ENCODE measurements at places on chromosomes 2 and 18.

DNA sequence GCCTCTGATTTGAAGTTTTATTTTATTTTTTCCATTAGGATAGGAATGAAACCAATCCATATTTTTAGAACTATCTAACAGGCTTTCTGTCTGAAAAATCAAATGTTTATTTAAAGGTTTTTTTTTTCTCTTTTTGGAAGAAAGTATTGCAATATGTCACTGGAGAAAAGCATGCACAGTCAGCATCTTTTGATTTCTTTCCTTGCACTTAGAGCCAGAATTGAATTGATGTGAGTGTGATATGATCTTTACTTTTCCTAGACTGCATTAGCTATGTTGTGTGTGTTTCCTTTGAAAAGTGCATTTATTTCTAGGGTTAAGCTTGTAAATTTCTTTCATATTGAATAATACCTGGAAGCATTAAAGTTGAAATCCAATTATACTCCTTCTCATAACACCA, 87.6 kb downstream of the ASXL3 start:
- no peak for DNase-seq

DNA sequence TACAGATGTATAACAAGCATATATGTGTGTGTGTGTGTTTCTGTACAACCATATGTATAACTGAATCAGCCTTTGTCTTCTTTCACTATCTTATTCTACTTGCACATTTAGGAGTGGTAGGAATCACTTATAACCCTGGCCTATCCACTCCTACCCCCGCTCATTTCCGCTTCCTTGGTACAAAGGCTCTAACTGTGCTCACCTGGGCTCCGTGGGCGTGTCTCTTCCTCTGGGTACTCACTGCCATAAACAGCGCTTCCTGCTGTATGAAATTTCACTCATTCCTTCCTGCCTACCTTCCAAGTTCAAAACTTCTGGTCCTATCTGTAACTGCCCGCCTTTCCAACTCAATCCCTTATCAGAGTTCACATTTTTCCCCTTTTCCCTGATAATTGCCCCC, 815.5 kb downstream of the EPHA4 start:
- DNase-seq: no peak

DNA sequence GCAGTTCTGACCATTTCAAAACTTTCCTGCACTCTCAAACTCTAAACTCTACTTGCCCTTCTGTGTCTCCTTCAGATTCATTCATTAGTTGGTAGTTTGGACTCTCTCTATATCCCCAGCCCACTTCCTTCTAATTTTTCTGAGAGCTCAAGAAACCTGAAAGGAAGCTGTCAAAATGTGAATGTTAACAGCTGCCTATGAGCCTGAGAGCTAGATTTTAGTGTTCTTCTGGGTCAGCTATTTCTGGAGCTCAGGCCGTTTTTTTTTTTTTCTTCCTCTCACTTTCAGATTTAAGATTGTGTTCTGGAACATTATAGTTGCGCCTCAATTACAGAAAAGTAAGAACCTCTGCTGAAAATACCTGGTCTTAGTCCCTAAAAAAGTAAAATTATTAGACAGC, 73.1 kb downstream of the RTN4 start:
- DNase-seq: no peak

DNA sequence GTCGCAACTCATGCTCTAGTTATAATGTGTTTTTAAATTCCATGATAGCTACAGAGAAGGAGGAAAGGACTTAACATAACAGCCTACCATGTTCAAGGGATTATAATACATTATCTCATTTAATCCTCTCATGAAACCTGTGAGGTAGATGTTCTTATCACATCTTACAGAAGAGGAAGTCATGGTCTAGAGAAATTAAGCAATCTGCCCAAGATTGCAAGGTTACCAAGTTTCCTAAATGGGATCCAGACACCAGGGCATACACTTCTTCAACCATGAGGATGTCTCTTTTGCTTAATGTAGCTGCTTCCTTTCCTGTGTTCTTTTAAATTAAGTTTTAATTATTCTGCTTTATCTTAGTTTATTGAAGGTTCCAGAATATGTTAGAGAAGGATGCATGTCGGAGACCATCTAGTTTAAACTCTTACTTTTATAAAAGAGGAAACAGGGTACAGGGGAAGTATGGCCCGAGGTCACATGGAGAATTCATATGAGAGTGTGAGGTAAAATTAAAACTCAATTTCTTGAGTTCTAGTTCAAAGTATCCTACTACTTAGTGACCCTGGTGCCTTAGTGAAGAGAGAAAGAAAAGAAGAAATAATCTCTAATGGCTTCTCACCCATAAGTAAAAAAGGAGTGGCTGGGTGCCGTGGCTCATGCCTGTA, 3.6 kb upstream of the IL1A start:
- no peak for DNase-seq

DNA sequence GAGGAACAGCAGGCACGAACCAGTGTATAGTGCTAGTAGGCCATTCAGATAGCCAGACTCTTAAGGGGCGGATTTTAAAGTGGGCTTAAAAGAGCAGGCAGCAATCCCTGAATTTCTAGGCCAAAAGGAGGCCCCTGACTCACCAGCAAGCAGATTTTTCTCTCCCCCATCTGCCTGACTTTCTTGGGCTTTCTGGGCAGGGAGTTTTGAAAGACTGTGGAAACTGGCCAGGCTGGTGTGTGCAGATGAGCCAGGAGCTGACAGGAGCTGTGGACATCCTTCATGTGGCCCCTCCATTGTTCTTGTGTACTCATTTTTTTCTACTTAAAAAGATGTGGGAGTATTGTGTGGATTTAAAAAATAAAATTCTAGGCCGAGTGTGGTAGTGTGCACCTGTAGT, 59.0 kb downstream of the GLI2 start:
- DNase-seq: no peak

DNA sequence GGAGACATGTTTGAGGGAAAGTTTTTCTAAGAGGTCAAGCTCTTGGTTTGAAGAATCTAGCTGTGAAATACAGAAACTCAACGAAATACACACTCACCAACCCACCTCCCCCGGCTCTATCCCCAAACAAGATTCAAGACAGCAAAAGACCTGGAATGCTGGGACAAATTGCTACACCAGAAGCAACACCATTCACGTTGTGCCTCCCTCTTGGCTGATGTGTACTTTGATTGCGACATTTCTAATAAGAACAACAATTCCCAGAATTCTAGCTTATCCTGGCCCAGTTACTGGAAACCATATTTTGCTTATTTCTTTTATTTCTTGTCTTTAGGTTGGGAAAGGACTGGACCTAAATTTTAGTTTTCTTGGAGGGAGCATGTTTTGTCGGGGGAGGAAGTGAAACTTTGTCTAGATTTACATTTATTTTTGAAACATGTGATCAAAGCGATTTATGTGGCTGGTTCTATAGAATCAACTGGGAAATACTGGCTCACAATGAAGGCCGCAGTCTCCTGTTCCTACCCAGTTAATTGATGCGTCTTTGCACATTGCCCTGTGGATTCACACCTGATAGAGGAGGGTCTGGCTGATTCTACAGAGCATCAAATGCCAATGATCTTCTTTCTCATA, 29.6 kb upstream of the LPIN1 start:
- DNase-seq: no peak

GRCh38 chr2:23601301-23601965, 216.5 kb downstream of the KLHL29 start:
- DNase-seq: no peak

GRCh38 chr2:84986018-84986417, 15.1 kb downstream of the KCMF1 start:
- no peak for DNase-seq

DNA sequence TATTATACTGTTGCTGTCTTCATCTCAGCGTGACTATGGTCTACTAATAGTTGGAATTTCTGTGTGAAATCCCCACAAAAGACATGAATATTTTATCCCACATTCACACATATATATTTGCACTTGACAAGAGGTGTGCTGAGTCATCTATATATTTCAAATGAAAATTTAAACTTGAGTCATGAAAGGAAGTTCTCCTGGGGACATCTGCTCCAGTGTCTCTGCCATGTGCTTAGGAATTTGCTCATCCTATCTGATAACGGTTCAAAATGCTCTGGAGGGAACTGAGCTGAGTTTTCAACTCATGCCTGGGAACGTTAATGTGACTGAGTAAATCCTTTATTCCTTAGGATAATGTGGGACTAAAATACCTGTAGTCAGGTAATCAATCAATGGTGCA, 326.2 kb upstream of the MEX3C start:
- no peak for DNase-seq

DNA sequence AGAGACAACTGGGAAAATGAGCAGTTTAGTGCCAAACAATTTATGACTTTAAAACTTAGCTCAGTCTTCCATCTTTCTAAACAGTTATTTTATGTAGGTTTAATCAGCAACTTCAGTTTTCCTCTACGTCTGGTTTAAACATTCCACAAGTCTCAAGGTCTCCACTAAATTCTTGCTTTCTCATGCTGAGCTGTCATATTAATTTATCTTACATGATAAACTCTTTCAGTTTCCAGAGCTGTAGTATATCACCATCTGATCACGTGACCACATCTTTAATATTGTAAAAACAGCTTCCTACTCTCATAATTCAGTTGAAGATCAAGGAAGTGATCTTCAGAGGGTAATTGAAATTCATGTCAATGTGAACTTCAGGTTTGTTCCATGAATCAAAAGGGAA, 158.6 kb downstream of the ZNF804A start:
- no peak for DNase-seq

- DNase-seq: no peak
These were observed 123.8 kb downstream of the MYO1B start for GRCh38 chr2:191369034-191369433.

- DNase-seq: no peak
These were observed 29.8 kb downstream of the TOGARAM2 start for GRCh38 chr2:29010946-29011345.

DNA sequence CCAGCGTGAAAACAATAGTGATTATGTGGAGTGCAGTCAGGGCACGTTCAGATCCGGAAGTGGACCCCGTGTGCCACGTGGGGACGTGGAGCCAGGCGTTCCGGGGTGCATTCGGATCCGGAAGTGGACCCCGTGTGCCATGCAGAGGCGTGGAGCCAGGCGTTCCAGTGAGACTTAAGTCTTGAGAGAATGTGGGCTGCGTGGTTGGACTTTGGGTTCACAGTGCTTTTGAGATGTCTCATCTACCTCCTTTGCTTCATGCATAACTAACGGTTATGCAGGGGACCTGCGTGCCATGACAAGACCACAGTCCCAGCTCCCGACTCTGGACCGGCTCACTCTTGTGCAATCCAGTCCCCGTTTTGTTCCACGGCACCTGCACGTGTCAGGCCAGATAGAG, 28.8 kb downstream of the CTDP1 start:
- DNase-seq: no peak

GRCh38 chr2:61253136-61253535, 91.1 kb downstream of the C2orf74 start:
- no peak for DNase-seq

- no peak for DNase-seq
These were observed 75.1 kb downstream of the SPP2 start for GRCh38 chr2:234125451-234126145.

Measured in liver (tissue), 10 donors.